Activated naive CD4-positive, alpha-beta T cell treated with anti-CD3 and anti-CD28 coated beads for 36 hours (primary cell): ENCODE measurements at places on chromosomes 11 and 22. TPM values are rescaled to one million over a fixed set of nuclear protein-coding genes. Genes with fewer than 3 reads are reported as not detected.
A peak's percentile ranks its signal among the peaks of the same experiment; 100 is the strongest.

DNA sequence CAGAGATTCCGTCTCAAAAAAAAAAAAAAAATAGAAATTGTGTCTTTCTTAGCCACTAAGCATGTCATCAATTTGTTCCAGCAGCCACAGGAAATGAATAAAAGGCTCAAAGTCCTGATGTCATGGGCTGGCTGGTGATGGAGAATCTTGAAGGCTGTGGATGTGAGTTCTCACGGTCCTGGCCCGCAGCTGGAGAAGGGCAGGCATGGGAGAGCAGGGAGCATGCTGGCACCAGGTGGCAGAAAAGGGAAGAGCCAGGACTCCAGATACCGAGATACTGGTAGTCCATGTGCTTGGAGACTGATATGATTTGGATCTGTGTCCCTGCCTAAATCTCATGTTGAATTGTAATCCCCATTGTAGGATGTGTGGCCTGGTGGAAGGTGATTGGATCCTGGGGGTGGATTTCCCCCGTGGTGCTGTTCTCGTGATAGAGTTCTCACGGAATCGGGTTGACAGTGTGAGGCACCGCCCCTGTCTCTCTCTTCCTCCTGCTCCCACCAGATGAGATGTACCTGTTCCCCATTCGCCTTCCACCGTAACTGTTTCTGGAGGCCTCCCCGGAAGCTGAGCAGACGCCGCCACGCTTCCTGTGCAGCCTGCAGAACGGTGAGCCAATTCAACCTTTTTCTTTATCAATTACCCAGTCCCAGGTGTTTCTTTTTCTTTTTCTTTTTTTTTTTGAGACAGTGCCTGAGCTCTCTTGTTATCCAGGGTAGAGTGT is 18.1 kb downstream of the MRGPRD start:
- peak overlapping the region; percentile 53 for H3K4me3 ChIP-seq
- H3K36me3 ChIP-seq, result no peaks in the 10 kb centered on the region
- H3K27ac ChIP-seq, result peak overlapping the region; percentile 60
- H3K4me1 ChIP-seq, result peaks cover 18% of the 10 kb centered on the region
- DNase-seq, result peak; percentile 51

- H3K4me3 ChIP-seq, result no peak overlapping the region
- no peaks in the 10 kb centered on the region for H3K4me1 ChIP-seq
- H3K36me3 ChIP-seq, result no peaks in the 10 kb centered on the region
- H3K27me3 ChIP-seq, result no peaks in the 10 kb centered on the region
- H3K27ac ChIP-seq, result no peak overlapping the region
Observed at GRCh38 chr11:130609121-130610035, 160.9 kb downstream of the ADAMTS15 start.

Gene JAML
- total RNA-seq, result 71.4 TPM

GRCh38 chr11:117199053-117199915 is at the start of gene TAGLN:
TAGLN (plus strand) TSS chr11:117199370; CDS start chr11:117203014, 3,644 bp downstream.
- H3K27ac ChIP-seq, result no peak within 1 kb of the TSS
- no peaks in the 10 kb centered on the region for H3K4me1 ChIP-seq
- no peaks in the 10 kb centered on the region for H3K27me3 ChIP-seq
- H3K4me3 ChIP-seq, result no peak within 1 kb of the TSS
- no peak for DNase-seq
- peaks cover 4% of the 10 kb centered on the region for H3K36me3 ChIP-seq

Gene ST14
- total RNA-seq, result not detected

GRCh38 chr11:2428322-2428795 is 16.0 kb downstream of the TRPM5 start:
- H3K4me1 ChIP-seq, result no peaks in the 10 kb centered on the region
- no peak overlapping the region for H3K4me3 ChIP-seq
- H3K27ac ChIP-seq, result no peak overlapping the region
- no peaks in the 10 kb centered on the region for H3K36me3 ChIP-seq
- peak; percentile 90 for DNase-seq

GRCh38 chr11:46414879-46415278 is 23.3 kb upstream of the CHRM4 start:
- peaks cover 12% of the 10 kb centered on the region for H3K4me1 ChIP-seq
- no peak overlapping the region for H3K4me3 ChIP-seq
- no peak for DNase-seq
- no peak overlapping the region for H3K27ac ChIP-seq
- peaks cover 8% of the 10 kb centered on the region for H3K36me3 ChIP-seq
- no peaks in the 10 kb centered on the region for H3K27me3 ChIP-seq

Gene C22orf31
- total RNA-seq, result not detected

Gene BCO2
- total RNA-seq, result 0.45 TPM

Gene EHF
- total RNA-seq, result not detected

DNA sequence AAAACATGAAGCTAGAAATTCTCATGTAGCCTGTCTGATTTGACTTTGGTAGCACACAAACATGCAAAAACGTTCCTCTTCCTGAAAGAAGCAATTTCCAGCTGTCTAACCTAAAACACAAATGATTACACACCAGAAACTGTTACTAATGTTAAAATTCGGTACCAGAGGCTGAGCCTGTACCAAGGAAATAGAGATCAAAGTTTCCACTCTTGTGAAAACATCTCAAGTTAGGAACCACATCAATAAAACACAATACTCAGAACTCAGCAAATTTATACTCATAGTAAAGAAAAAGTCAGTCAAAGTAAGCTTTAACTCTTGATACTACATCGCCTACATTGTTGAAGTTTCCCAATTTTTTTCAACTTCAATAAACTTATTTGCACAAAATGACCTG is 107.8 kb downstream of the FCHSD2 start:
- no peaks in the 10 kb centered on the region for H3K36me3 ChIP-seq
- peak overlapping the region; percentile 72 for H3K27ac ChIP-seq
- peaks cover 39% of the 10 kb centered on the region for H3K4me1 ChIP-seq

- H3K4me3 ChIP-seq, result no peak overlapping the region
- no peak for DNase-seq
- peaks cover 48% of the 10 kb centered on the region for H3K4me1 ChIP-seq
- peaks cover 28% of the 10 kb centered on the region for H3K36me3 ChIP-seq
- H3K27me3 ChIP-seq, result no peaks in the 10 kb centered on the region
Observed at GRCh38 chr11:86247608-86248007, 3.1 kb downstream of the EED start.

DNA sequence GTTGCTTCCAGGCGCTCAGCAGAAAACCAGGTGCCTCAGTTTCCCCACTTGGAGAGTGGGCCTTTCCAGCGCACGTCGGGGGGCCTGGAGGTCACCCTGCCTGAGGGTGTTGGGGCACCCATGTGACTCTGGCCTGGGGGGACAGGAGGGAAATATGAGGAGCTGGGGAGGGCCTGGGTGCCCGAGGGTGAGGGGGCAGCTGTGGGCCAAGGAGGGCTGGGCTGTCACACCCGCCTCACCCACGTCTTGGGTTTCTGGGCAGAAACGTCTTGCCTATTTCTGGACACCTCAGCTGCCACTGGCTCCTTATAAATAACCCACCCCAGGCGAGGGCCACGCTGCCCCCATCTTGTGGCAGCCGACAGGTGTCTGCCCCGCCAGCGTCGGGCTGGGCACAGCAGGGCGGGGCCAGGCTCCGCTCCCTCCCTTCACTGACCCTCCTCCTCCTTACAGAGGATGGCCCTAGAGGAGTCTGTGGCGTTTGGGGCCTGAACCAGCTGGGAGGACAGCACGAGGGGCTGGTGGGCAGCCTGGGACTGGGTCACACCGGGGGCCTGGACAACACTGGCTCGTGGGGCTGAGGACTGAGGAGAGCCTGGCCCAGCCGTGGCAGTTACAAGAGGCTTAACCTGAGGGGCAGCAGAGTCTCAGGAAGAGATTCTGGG is 1.5 kb downstream of the TNNT3 start:
- no peaks in the 10 kb centered on the region for H3K36me3 ChIP-seq
- no peak for DNase-seq
- no peaks in the 10 kb centered on the region for H3K27me3 ChIP-seq
- no peak overlapping the region for H3K4me3 ChIP-seq
- no peak overlapping the region for H3K27ac ChIP-seq

GRCh38 chr11:66116576-66117361 is 46.7 kb downstream of the PACS1 start:
- H3K36me3 ChIP-seq, result no peaks in the 10 kb centered on the region
- peak overlapping the region; percentile 90 for H3K27ac ChIP-seq
- H3K4me3 ChIP-seq, result peak overlapping the region; percentile 42
- no peaks in the 10 kb centered on the region for H3K27me3 ChIP-seq
- peaks cover 91% of the 10 kb centered on the region for H3K4me1 ChIP-seq

GRCh38 chr11:39965701-39966100 is 1493.8 kb downstream of the LRRC4C start:
- no peaks in the 10 kb centered on the region for H3K36me3 ChIP-seq
- DNase-seq, result no peak
- no peak overlapping the region for H3K27ac ChIP-seq
- H3K27me3 ChIP-seq, result no peaks in the 10 kb centered on the region
- no peak overlapping the region for H3K4me3 ChIP-seq

DNA sequence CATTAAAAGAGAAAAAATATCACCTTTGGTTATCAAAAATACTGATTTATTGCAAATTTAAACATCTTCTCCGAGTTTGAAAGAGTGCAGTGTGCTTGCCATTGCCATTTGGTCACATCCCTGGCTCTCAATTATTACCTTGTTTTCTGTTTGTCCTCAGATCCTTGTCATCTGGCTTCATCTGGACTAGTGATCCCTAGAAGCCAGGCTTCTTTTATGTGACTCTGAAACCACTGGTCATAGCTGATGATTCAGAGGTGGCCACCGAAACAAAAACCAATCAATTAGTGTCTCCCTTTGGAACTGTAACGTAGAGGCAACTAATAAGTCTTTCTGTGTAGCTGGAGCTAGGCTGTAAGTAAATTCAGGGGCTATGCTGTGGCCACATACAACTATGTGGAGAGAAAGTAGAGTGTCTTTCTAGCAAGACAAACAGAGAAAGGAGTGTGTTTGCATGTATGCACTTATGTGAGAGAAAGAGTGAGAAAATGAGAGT is 237.9 kb downstream of the LUZP2 start:
- no peak for DNase-seq
- no peaks in the 10 kb centered on the region for H3K27me3 ChIP-seq
- H3K4me1 ChIP-seq, result no peaks in the 10 kb centered on the region
- H3K36me3 ChIP-seq, result no peaks in the 10 kb centered on the region
- no peak overlapping the region for H3K4me3 ChIP-seq

- peaks cover 72% of the 10 kb centered on the region for H3K36me3 ChIP-seq
- peak overlapping the region; percentile 80 for H3K4me3 ChIP-seq
- peak overlapping the region; percentile 100 for H3K27ac ChIP-seq
- H3K4me1 ChIP-seq, result peaks cover 70% of the 10 kb centered on the region
- peak; percentile 55 for DNase-seq
Observed at GRCh38 chr22:36328635-36329253, 59.0 kb downstream of the MYH9 start.

Gene CD248
- total RNA-seq, result 0.15 TPM

GRCh38 chr11:4979036-4979435 is 15.6 kb upstream of the OR51L1 start:
- no peak overlapping the region for H3K27ac ChIP-seq
- no peaks in the 10 kb centered on the region for H3K4me1 ChIP-seq
- no peak for DNase-seq
- no peaks in the 10 kb centered on the region for H3K27me3 ChIP-seq

Gene CPT1A
- 16.1 TPM for total RNA-seq

DNA sequence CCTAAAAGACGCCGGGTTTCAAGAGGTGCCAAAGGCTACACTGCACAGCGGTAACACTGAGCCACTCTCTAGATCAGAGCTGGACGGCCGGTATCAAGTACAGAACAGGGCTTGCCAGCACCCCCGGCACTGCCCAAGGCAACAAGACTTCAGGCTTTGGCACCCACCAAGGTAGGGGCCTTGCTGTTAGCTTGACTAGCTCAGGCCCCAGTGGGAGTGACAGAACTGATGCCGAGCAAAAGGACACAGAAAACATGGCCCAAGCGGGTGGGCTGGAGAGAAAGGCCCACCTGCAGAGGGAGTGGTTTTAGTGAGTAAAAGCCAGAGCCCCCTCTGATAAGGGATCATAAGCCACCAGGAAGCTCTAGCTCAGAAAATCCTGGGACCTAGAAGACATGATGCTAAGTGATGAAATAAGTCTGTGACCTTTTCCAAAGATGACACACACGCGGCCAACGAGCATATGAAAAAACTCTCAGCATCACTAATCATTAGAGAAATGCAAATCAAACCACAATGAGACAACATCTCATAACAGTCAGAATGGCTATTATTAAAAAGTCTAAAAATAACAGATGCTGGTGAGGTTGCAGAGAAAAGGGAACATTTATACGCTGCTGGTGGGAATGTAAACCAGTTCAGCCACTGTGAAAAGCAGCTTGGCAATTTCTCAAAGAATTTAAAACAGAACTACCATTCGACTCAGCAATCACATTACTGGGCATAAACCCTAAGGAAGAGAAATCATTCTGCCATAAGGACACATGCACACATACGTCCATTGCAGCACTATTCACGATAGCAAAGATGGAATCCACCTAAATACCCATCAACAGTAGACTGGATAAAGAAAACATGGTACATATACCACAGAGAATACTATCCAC is 12.9 kb downstream of the EHD1 start:
- H3K36me3 ChIP-seq, result peaks cover 32% of the 10 kb centered on the region
- H3K4me3 ChIP-seq, result peak overlapping the region; percentile 56
- DNase-seq, result peak; percentile 84
- peak overlapping the region; percentile 97 for H3K27ac ChIP-seq
- H3K27me3 ChIP-seq, result no peaks in the 10 kb centered on the region
- H3K4me1 ChIP-seq, result peaks cover 95% of the 10 kb centered on the region

DNA sequence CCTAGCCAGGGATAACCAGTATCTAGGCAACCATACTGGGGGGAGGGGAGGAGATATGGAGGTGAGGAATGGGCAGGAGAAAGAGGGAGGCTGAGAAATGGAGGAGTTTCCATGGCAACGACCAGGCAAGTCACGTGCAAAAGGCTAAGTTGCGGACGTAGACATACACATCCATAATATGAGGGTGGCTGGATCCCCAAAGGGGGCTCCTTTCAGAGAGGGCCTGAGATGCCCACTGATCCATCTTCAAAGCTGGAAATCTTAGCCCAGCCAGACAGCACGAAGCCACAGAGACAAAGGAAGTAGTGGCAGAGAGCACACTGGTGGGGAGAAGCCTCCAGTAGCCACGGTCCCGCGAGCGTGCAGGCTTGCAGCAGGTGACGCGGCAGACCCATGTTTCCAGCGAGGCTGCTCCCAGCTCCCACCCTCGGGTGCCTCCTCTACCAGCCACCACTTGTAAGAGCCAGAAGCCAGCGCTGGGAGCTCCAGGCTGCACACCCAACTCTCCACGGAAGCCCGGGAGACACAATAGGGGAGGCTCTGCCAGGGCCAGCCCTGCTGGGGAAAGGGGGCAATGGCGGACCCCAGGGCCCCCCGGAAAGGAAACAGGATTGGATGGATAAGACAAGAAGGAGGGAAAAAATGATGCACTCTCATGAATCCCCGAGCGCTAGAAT is 938 bp downstream of the FXYD6 start:
- peak; percentile 43 for DNase-seq
- no peaks in the 10 kb centered on the region for H3K36me3 ChIP-seq

GRCh38 chr11:69406060-69406459 is 75.4 kb upstream of the LINC01488 start:
- H3K27ac ChIP-seq, result no peak overlapping the region
- no peak for DNase-seq
- H3K4me1 ChIP-seq, result peaks cover 11% of the 10 kb centered on the region
- no peaks in the 10 kb centered on the region for H3K27me3 ChIP-seq
- no peak overlapping the region for H3K4me3 ChIP-seq
- no peaks in the 10 kb centered on the region for H3K36me3 ChIP-seq

- peaks cover 3% of the 10 kb centered on the region for H3K27me3 ChIP-seq
- no peak for DNase-seq
- no peaks in the 10 kb centered on the region for H3K36me3 ChIP-seq
- H3K4me1 ChIP-seq, result peaks cover 8% of the 10 kb centered on the region
- no peak overlapping the region for H3K4me3 ChIP-seq
- no peak overlapping the region for H3K27ac ChIP-seq
Observed at GRCh38 chr22:43106302-43106701, 4.2 kb upstream of the BIK start.

Gene ANGPTL5
- total RNA-seq, result not detected

Gene NCAPH2
- total RNA-seq, result 104 TPM

Gene ANO1
- total RNA-seq, result not detected
